Activated CD4-positive, alpha-beta T cell treated with anti-CD3 and anti-CD28 coated beads, Interleukin-2, amount 50 U/mL, for 4 hours (primary cell): ENCODE measurements at places on chromosomes 1 and 21.

DNA sequence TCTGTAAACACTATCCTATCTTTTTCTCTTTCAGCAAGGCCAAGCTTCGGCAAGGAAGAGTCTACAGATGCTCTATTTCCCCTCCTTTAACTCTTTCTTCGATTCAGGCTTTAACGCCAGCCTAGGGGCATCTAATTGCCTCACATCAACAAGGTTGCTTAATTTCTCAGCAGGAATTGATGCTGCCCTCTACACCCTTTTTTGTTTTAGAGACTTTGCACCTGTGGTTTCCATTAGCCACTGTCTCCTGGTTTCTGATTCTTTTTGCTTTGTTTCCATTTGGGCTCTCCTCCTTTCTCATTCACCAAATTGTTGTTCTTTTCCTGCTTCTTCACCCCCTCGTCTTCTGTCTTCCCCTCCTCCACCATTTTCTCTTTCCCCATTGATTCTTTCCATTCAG, 202.4 kb upstream of the HMCN1 start:
- no peak for DNase-seq

DNA sequence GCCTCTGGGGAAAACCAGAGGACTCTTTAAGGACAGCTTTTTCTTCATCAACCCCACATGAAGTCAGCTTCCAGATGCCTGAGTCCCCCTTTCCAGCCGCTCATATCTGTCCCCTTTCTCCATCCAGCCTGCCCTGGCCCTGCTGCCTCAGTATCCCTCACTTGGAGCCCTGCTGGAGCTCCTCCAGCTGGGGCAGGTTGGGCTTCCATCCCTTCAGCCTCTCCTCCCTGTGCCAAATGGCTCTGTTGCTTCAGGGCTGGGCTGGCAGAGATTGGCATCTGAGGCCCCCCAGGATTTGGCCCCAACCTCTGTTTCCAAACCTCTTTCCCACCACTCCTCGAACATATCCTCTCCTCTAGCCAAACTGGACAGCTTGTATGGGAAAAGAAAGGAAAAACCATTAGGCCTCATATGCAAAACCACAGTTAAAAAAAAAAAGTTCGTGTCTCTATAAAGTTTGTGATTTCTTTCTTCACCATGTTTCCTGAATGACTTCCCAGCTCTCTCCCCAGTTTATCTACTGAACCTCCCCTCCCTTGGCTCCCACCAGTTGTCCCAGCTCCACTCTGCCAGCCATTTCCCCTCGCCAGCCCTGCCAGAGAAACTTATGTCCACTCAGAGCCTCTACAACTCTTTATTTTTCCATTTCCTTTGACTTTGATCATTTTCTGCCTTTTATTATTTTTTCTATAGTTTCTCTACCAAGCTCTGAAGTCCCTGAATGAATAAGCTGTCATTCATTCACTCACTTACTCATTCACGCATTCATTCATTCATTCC, 217.9 kb downstream of the FOXD2 start:
- no peak for DNase-seq

GRCh38 chr1:29197590-29197924, 15.9 kb upstream of the SRSF4 start:
- DNase-seq: peak; percentile 3

DNA sequence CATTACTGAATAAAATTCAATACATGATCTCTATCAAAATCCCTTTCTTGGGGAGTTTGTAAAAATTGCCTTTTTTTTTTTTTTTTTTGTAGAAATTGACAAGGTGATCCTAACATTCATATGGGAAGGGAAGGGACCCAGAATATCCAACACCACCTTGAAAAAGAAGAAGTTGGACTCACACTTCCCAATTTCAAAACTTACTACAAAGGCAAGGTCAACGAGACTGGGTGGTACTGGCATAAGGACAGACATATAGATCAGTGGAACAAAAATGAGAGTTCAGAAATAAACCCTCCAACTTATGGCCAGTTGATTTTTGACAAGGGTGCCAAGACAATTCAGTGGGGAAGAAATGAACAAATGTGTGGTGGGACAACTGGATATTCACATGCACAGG, 31.4 kb upstream of the CLSTN1 start:
- DNase-seq: no peak

- DNase-seq: no peak
Measured at GRCh38 chr21:15449556-15449955, 280.2 kb upstream of the USP25 start.

GRCh38 chr1:161244888-161245287, 6.9 kb upstream of the NR1I3 start:
- DNase-seq: no peak

GRCh38 chr1:222896630-222897526, 82.0 kb downstream of the DISP1 start:
- DNase-seq: no peak

- peak; percentile 26 for DNase-seq
Measured at GRCh38 chr1:111570781-111571181, 48.8 kb upstream of the RAP1A start.

- no peak for DNase-seq
Measured at GRCh38 chr1:69410893-69411292, 156.8 kb upstream of the LRRC7 start.

DNA sequence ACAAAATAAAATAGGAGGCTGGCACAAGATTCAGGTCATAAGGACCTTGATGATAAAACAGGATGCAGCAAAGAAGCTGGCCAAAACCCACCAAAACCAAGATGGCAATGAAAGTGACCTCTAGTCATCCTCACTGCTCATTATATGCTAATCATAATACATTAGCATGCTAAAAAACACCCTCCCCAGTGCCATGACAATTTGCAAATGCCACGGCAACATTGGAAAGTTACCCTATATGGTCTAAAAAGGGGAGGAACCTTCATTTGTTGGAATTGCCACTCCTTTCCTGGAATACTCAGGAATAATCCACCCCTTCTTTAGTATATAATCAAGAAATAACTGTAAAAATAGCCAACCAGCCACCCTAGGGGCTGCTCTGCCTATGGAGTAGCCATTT, 108.8 kb upstream of the GRIK1 start:
- no peak for DNase-seq

GRCh38 chr1:75787524-75787923, 1.5 kb downstream of the RABGGTB start:
- no peak for DNase-seq

- no peak for DNase-seq
Measured at GRCh38 chr1:33460144-33460543, 12.3 kb upstream of the ZSCAN20 start.

DNA sequence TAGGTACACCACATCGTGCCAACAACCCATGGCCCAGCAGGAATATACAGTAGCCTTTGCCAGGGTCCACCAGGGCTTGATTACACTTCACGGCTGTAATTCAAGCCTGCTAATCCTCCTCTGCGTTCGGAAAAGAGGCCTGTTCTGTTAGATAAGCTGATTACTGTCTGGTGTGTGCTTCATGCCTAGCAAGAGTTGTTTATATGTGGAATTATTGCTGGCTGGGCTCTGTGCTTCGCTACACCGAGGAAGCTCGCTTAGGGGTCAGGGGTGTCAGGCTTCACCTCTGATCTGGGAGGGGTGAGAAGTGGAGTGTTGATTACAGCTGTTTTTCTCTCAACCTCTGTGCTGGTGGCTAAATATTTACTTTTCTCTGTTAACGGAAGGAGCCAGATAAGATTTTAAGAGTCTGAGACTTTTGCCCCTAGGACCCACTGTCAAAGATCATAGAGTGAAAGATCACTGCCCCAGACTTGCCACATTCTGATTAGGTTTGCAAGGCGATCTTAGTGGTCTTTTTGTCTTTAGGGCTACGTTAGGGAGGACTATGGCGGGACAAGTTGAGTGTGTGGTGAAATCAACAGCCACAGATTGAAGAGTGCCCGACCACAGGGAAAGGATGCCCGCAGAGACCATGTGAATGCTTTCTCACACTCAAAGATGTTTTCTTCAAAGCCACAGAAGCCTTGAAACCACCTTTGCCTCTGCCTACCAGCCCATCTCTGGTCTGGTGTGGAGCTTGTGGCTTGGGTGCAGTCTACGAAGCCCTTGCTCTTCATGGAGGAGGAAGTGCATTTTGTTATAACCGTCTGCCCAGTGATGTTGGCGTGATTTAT, 216.1 kb downstream of the PBX1 start:
- DNase-seq: no peak

- DNase-seq: no peak
Measured at GRCh38 chr1:36326499-36326898, 3.1 kb upstream of the EVA1B start.

DNA sequence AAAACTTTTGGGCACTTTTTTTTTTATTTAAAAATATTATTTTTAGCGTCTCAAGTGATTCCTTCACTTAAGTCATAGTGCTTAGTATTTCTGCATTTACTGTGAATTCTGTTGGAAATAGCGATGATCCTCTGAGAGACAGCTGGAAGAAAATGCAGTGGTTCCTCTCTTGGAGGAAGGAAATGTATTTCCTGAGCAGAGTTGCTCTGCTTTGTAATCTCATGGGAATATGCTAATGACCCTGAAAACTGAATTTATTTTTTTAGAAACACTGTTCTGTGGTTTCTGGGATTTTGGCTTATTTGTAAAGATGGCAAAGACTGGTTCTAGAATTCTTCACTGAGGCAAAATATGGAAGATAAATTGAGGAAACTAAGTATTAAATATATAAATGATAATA, 88.9 kb downstream of the NTNG1 start:
- DNase-seq: no peak

GRCh38 chr1:186683652-186684410, 3.6 kb upstream of the PTGS2 start:
- DNase-seq: no peak

DNA sequence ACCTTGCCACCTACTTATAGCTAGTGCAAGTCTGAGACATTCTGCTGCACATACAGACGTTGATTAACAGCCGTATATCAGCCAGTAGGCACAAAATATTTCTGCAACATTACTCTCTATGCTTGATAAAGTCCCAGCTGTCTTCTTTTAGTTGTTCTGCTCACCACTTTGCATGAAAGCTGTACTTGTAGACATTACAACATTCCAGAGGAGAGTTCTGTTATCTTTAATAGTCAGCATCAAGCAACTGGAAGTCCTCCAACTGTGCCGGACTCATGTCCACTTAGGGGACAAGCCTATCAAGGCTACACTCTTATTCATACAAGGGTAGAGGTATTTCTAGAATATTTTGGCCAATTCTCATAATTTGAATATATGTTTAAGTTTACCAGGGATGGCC, 50.0 kb downstream of the CACHD1 start:
- DNase-seq: no peak

DNA sequence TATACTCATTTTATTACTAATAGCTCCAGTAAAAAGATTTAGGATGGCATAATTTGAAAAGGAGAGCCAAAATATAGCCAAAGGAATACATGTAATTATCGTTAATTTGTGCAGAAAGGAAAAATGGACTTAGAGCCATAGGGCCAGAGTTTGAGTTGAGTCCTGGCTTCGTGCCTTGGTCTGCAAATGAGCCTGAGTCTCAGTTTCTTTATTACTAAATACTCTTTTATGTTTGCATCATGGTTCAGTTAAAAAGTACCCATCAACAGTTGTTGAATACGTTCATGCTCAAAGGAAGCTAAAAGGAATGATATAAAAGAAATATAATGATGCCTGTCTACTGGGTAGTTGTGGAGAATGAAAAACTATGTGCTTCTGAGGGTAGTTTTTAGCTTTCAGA, 155.7 kb upstream of the FAM78B start:
- DNase-seq: no peak

DNA sequence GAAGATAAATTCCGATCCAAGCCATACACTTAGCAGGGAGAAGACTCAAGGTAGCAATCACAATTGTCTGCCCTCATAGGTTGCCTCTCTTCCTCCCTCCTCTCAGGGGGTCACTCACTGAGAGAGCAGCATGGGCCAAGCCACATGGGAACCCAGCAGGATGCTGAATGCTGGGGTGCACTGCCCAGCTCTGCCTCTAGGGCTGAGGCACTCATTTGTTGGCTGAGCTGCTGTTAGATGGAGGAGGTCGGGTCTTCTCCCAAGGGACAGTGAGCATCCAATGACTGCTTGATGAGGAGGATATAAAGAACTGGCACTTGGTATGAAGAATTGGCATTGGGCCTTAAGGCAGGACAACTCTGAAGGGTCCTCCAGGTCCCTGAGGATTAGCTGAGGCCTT, 418.8 kb downstream of the SIPA1L2 start:
- no peak for DNase-seq

DNA sequence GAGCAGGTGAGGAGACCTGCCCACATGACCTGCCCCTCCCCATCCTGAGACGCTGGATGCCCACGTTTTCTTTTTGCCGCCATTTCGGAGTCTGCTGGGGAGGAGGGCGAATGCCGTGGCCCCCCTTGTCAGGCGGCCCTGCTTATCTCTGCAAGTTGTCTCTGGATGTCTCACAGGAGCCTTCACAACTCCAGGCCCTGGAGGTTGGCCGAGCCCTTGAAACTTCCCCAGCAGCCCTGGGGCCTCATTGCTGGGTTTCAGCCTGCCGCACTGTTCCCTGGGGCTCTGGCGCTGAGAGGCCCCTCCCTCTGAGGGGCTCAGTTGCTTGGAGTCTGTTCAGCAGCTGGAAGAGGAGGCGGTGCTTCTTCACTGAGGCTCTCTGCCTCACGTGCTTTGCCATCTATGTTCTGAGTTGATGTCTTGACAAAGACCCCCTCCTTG, 29.8 kb upstream of the ZBTB21 start:
- DNase-seq: no peak

DNA sequence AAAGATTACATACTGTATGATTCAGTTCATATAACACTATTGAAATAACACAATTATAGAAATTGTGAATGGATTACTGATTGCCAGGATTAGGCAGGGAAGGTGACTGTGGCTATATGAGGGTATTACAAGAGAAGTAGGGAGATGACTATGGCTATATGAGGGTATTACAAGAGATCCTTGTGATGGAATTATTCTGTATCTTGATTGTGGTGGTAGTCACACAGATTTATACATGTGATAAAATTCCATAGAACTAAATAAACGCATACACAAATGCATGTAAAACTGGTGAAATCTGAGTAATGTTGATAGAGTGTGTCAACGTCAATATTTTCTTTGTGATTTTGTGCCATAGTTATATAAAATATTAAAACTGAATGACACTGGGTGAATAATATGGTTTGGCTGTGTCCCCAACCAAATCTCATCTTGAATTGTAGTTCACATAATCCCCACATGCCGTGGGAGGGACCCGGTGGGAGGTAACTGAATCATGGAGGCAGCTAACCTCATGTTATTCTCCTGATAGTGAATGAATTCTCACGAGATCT, 615.6 kb upstream of the PKN2 start:
- no peak for DNase-seq

GRCh38 chr1:90826024-90826423, 108.9 kb upstream of the BARHL2 start:
- no peak for DNase-seq
